Activated naive CD4-positive, alpha-beta T cell treated with Interleukin-2 at 50 U/mL for 16 hours (primary cell): ENCODE measurements at places on chromosomes 11 and 22.

- no peak for DNase-seq
Measured at GRCh38 chr22:35212009-35212408, 45.3 kb upstream of the HMGXB4 start.

DNA sequence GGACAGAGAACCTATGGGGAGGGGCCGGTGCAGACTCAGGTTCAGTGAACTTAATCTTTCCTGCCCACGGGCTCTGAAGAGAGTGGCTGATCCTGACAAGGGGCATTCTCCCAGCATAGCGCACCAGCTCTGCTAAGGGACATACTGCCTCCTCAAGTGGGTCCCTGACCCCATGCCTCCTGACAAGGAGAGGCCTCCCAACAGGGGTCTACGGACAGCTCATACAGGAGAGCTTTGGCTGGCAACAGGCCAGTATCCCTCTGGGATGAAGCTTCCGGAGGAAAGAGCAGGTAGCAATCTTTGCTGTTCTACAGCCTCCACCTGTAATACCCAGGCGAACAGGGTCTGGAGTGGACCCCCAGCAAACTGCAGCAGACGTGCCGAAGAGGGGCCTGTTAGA lies 394.0 kb downstream of the LRRC4C start:
- DNase-seq = no peak

GRCh38 chr11:134893810-134894685 lies 482.0 kb upstream of the B3GAT1 start:
- DNase-seq = no peak

DNA sequence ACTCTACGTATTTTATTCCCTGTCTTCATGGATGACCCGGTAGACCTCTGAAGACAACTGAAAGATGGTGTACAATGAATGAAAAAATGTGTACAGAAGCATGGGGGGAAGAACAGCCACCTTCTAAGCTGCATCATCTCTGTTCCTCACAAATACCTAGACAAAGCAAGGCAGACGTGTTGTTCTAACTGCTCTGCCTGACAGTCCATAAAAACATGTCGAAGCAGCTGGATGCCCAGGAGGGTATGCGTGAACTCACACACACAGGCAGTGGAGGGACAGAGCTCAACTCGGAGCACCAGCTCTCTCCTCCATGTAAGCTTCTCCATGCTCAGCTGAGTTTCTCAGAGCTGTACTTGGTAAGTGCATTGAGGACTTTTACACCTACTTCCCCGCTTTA lies 327.4 kb downstream of the CTTN start:
- DNase-seq = no peak

DNA sequence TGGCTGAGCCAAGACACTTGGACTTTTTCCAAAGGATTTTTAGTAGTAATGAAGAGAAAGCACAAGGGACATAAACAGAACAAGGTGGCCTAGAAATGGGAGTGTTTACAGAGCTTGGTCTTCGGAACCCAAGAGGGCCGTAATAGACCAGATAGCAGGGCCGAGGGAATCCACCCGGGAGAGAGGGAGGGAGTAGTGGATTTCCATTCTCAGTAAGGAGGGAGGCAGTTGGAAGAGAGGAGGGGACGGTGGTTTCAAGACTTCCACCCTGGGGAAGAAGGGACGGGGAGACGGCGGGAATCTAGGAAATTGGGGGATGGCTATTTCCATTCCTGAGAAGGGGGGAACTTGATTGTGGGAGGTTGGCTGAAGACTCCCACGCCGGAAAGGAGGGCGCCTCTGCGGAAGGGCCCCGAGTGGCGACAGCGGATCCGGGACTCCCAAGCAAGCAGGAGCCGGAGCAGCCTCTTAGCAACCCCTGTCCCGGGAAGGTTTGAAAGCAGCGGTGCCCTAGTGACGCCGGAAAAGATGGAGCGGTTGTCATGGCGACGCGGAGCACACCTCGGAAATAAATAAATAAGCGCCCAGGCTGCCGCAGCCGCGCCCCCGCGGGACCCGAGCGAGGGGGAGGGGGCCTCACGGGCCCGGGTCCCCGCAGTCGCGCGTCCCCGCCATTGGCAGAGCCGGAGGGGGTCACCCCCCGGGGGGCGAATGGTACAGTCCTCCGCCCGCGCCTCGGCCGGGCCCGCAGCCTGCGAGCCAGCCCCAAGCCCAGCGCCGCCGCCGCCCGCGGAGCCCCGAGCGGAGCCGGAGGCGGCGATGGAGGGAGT lies 31.6 kb downstream of the EIF3F start:
- DNase-seq = peak; percentile 76

GRCh38 chr11:77959434-77959833 lies 35.0 kb downstream of the INTS4 start:
- no peak for DNase-seq

- no peak for DNase-seq
Measured at GRCh38 chr11:69836401-69836800, 17.2 kb upstream of the FGF3 start.

DNA sequence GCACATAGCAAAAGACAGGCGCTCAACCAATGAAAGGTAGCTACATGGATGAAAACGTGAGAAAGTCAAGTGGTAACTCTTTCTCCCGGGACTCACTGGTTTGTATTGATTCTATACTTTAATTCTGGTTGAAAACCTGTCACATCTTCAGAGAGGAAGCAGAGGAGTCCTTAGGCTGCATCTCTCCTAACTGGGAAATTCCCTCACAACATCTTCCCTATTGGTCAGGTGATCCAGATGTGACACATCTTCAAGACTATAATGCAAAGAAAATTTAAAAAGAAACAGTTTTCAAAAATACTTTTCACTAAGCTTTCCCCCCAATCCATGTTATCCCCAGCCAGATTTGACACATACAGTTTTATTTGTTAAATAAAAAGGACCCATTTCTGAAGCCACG lies 62.7 kb upstream of the RCN1 start:
- DNase-seq = no peak

GRCh38 chr22:27157666-27158370 lies 500.4 kb downstream of the MIAT start:
- no peak for DNase-seq

GRCh38 chr11:116397602-116398084 lies 375.1 kb downstream of the BUD13 start:
- no peak for DNase-seq

DNA sequence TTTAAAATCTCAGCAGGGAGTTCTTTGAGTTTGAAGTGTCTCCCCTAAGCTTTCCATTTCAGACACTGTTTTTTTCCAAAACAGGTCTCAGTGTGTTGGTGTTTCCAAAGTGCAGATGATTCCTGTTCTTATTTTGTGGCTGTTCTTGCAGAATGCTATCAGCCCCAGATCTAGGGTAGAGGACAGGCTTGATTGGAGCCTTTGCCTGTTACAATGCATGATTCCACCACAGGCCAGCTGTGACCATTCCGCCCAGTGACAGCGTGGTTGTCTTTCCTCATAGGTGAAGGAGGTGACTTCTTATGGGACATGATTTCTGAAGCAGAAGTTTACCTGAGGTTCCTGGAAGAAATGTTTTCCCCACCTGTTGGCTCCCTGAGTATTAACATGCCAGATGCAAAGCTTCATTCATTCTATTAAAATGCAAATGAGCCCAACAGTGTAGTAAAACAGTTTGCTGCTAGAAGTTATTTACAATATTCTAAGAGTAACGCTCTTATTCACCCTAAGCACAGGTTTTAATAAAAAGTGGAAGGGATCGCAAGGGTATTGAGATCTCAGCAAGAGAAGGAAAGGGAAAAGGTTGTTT lies 36.9 kb upstream of the BIRC3 start:
- no peak for DNase-seq

- no peak for DNase-seq
Measured at GRCh38 chr11:73972187-73972586, 10.5 kb downstream of the UCP2 start.

- DNase-seq = no peak
Measured at GRCh38 chr22:17117890-17118289, 3.3 kb downstream of the TMEM121B start.

GRCh38 chr11:61914471-61915171 lies 2.7 kb downstream of the RAB3IL1 start:
- no peak for DNase-seq

DNA sequence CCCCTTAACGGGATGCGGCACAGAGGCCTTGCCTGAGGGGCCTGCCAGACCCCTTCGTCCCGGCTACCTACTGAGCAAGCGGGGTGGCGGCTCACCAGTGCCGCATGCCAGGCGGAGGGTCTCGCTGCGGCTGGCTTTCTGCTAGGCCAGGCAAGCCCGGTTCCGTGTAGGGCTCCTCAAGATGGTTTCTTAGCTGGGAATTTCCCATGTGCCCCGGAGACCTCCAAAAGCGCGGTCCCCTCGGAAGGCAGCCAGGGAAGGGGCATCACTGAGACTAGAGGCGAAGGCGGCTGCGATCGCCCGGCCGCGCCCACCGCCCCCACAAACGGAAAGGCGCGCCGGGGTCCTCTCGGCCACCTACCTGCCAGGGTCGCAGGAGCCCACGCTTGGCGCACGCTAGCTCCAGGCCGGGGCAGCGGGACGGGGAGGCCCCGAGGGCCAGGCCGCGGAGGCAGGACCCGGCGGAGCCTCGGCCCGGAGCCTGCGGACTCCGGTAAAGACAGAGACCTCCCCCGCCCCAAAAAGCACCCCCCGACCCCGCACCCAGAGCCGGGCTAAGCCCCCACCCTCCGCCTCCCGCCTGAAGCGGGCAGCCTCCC lies 23.8 kb downstream of the MICAL3 start:
- peak; percentile 42 for DNase-seq

DNA sequence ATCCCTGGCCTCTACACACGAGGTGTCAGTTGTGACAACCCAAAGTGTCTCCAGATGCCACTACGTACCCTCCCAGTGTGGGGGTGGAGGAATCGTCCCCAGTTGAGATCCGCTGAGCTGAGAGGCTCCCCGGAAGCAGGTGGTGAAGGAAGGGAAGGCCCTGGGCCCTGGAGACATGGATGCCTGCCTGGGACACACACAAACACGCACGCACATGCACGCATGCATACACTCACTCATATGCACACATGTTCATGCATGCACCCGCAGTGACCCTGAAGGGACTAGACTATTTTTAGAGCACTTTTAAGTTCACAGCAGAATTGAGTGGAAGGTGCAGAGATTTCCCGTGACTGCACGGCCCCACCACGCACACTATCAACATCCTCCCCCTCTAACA lies 50.9 kb downstream of the PARVB start:
- no peak for DNase-seq

DNA sequence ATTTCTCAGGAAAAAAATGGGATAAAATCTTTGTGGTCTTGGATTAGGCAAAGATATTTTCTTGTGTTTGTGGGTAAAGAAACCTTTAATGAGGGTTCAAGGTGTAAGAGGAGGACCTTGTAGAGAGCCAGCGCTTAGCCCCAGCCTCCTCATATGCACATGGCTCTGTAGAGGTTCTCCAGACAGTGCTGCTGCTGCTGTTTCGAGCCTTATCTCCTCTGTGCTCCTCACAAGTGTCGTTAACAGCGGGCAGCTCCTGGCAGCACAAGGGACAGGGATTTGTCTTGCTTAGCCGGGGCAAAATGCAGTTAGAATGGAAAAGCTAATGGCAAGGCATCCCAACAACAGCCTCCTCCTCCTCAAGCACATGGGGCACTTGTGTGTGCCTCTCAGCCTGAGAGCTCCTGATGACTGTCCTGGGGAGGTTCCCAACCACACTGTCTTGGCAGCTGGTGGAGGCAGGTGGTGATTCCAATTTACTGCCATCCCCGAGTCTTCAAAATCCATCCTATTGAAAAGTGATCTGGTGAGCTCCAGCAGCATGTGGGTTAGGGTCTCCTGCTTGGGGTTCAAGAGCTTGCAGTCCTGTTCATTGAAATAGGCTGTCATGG lies 7.6 kb upstream of the MSANTD2 start:
- no peak for DNase-seq

DNA sequence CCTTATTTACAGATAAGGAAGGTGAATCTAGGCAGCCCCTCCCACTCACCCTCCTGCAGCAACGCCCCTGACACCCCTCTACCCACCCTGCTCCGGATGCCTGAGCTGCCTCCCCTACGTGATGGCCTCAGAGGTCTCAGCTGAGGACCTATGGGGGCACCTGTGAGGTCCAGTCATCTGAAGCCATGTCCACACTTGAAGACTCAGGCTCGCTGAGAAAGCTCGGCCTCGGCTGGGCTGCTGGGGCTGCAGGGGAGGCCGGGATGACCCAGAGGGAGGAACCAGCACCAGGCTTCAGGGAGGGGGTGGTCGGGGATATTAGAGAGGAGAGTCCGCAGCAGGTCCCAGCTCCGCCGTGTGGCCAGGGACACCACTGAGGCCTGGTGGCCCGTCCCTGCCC lies 92.8 kb downstream of the BRD1 start:
- DNase-seq = no peak

GRCh38 chr11:35241531-35241930 lies 102.6 kb downstream of the CD44 start:
- DNase-seq = no peak

GRCh38 chr11:17766590-17766989 lies 32.0 kb downstream of the KCNC1 start:
- no peak for DNase-seq

GRCh38 chr11:105071089-105071732 lies 26.1 kb upstream of the CARD16 start:
- DNase-seq = no peak

DNA sequence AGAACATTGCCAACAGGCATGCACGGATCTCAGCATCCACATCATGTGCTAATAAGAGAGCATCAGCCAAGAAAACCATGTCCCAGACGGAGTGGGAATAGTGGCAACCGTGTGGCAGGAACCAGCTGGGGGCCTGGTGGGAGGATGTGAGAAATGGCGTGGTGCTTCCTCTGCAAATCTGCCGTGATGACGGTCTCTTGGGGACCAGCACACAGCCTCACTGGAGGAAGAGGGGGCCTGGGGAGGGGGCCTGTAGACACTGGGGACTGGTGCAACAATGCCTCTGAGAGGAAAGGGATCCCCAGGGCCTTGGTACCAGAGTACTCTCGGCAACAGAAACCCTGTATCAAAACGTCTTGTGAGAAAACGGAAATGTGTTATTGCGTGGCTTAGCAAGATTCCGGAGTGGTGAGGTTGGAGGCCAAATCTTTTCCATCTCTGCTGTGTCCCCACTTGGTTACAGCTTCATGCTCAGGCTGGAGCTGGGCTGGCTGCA lies 154.3 kb upstream of the TBCEL start:
- no peak for DNase-seq

GRCh38 chr22:18112440-18112839 lies 1.8 kb downstream of the TUBA8 start:
- DNase-seq = no peak

DNA sequence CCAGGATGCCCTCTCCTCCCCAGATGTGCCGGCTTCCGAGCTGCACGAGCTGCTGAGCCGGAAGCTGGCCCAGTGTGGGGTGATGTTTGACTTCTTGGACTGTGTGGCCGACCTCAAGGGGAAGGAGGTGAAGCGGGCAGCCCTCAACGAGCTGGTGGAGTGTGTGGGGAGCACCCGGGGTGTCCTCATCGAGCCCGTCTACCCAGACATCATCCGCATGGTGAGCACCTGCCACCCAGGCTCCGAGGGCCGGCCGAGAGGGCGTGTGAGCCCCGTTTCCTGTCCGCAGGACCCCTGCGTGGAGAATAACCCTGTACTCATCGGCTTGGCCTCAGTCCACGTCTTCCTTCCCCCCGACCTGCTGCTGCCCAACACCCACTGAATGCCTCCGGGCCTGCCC lies 2.2 kb downstream of the PPP2R5B start:
- DNase-seq = no peak
